ENCODE measurements at places on chromosomes 13 and 19.

DNA sequence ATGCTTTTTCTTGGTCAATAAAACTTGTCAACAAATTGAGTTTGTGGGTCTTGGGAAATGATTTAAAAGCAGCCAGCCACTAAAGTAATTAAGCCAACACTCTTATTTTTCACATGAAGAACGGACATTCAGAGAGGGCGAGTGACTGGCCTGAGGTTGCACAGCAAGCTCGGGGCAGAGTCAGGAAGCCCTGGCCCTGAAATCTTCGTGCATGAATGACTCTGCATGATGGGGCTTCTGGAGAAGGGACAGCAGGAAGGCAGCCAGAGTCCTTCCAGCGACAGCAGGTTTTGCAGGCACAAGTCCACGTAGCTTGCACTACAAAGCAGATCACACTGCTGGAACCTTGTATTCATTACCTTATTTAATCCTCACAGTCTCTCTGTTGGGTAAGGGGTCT lies 232.5 kb downstream of the ZNF536 start:
- no peak for DNase-seq

DNA sequence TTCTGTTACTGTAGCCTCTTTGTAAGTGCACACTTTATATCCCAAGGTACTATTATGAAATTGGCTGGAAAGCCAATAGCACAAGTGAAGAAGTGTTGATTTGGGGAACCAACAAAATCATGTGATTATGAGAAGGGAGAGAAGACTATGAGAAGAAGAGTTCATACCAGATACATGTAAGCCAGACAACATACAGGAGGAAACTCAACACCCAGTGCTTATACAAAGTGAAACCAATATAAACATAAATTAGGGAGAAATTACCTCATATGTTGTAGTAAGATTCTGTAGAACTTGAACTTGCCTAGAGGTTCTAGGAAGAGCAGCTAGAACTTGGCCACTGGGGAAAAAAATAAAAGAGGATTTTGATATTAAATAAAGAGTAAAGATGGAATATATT lies 17.4 kb downstream of the CPB2 start:
- DNase-seq: peak; percentile 78

GRCh38 chr13:33242984-33243617 lies 42.5 kb downstream of the STARD13 start:
- no peak for DNase-seq

DNA sequence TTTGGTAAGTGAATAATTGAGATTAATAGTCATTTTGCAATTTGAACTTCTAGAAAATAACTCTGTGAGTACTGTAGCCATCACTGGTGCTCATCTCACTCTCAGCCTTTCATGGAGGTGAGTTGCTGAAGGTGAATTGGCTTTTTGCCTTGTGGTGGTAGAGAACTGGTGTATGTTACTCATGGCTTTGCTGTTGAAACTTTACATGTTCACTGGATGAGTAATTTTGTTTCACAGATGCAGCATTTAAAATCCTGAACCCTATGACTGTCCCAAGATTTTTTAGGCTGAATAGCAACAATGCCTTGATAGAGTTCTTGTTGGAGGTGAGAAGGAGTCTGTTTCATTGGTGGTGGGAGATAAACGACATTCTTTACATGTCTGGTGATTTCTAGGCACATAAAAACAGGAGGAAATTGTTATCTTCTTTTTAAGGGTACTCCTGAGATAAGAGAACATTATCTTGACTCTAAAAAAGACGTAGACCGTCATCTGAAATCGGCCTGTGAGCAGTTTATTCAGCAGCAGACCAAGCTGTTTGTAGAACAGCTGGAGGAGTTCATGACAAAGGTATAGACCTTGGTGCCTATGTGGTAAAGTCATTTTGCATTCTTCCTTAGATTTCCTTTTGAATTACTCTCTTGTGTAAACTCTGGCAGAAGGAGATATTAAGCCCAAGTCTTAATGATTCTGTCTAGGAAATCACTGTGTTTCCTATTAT lies 53.9 kb downstream of the COG3 start:
- no peak for DNase-seq

- DNase-seq: peak; percentile 40
Measured at GRCh38 chr19:51002542-51003311, 1.3 kb upstream of the KLK8 start.

DNA sequence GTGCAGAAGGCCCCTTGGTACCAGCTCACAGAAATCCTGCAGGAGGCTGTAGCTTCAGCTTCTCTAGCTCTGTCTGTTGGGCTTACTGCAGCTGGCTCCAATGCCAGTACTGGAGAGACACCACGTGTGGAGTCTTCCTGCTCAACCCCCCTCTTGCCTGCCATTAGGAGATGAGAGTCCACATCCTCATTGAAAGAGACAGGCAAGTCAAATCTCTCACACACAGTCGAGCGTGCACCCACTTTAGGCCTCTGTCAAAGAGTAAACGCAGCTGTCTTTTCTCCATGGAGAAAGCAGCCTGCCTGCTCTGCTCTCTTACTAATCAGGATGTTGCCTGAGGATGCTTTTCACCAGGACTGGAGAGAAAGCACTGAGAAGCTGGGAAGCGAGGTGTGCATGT lies 523.0 kb upstream of the NBEA start:
- DNase-seq: no peak

GRCh38 chr13:112730157-112730671 lies 40.4 kb downstream of the ATP11A start:
- DNase-seq: peak; percentile 5

DNA sequence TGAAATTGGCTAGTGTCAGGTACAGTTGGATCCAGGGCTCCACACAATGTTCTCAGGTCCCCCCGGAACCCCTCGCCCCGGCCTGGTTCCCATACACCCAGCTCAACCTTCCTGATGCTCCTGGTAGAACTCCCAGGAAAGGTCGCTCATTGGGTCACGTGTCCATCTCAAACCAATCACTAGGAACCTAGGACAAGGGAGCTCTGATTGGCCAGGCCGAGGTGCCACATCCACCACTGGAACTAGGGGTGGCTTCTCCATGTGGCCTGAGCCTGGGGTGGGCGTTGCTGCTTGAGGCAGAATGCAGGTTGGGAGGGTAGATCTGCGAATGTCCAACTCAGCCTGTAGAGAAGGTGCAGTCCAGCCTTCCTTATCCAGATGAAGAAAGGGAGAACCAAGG lies 6.9 kb upstream of the MEF2B start:
- no peak for DNase-seq

DNA sequence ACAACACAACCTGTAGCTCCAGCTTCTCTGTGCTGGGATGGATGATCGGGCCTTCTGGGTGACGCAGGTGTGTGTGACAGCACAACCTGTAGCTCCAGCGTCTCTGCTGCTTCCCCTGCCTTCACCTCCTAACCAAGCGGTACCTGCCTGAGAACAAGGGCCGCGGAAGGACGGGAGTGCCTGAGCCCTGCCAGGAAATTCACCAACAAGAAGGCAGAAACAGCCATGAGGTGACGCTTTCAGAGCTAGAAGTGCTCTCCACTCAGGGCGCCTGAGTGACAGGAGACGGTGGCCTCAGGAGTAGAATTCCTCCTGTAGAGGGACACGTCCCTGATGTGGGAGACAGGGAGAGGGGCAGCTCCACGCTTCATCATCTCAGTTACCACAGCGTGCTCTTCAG lies 17.4 kb downstream of the ZNF331 start:
- no peak for DNase-seq

- DNase-seq: no peak
Measured at GRCh38 chr19:35352177-35352447, 4.4 kb downstream of the FFAR1 start.

- DNase-seq: no peak
Measured at GRCh38 chr13:79989217-79989661, 351.7 kb downstream of the SPRY2 start.
